ENCODE measurements at places on chromosomes 7 and 10. TPM values are rescaled to one million over a fixed set of nuclear protein-coding genes. Genes with fewer than 3 reads are reported as not detected.
A peak's percentile ranks its signal among the peaks of the same experiment; 100 is the strongest.

DNA sequence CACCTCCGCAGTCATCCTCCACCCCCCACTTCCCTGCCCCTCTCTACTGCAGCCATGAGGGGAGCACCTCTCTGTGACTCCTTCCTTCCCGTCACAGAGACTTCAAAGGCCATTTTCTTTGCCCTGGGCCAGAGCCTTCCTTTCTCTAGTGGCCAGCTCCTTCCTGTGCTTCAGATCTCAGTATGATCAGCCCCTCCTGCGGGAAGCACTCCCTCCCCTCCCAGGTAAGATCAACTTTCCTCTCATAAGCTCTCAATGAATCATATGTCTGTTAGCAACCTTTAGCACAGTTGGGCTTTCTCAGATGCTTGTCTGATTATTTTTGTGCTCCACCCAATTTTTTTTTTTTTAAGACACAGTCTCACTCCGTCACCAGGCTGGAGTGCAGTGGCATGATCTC is 241.0 kb upstream of the PRSS1 start:
- DNase-seq: no peak

- no peak for DNase-seq
Observed at GRCh38 chr7:55569269-55569663, 3.0 kb downstream of the VOPP1 start.

- DNase-seq: no peak
Observed at GRCh38 chr7:40598915-40599314, 464.1 kb downstream of the SUGCT start.

VIM gene
- 238 TPM for total RNA-seq

DNA sequence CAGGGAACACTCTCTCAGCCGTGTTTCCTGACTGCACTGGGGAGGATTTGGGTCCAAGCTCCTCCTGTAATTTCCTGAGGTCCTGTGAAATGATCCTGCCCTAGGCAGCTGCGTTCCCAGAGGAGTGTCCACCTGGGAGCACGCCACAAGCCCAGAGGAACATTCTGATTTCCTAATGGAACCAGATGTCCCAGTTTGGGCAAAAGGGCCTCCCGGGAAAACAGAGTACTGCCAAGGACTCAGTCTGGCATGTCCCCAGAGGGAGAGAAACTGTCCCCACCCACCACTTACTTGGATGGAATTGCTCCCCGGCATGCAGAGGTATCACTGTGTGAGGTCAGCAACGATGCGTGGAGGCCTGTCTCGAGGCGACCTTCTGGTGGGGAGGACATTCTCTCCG is 34.5 kb downstream of the ASB13 start:
- no peak for DNase-seq

DNA sequence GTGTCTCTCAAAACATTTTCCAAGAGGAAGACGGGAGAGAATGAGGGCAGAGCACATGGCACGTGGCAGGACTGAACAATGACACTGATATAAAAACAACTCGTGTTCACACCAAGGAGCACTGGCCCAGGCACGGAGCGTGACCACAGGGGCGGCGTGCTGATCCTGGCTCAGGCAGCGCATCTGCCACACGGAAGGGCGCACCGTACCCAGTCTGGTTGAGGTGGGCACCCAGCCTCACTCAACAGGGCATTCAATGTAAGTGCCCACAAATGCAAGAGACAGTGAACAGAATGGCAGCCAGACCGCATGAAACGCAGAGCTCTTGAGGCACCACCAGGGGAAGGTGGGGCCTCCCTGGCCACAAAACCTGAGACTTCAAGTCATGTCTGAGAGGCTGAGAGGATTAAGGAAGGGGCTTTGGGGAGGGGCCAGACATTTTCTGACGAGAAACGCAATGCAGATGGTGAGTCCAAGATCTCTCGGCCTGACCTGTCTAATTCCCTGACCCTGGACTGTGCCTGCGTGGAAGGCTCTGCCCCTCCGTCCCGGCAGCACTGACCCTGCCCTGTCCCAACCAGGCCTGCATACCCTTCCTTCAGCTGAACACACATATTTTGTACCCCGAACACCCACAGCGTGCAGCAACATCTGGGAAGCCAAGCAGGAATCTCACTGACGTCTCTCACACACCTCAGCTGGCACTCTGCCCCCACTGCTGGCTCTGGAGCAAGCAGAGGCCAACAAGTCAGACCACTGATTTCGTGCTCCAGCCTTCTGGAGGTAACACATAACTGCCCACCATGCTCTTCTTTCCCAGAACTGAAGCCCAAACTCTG is 35.5 kb downstream of the VOPP1 start:
- DNase-seq: no peak

DNA sequence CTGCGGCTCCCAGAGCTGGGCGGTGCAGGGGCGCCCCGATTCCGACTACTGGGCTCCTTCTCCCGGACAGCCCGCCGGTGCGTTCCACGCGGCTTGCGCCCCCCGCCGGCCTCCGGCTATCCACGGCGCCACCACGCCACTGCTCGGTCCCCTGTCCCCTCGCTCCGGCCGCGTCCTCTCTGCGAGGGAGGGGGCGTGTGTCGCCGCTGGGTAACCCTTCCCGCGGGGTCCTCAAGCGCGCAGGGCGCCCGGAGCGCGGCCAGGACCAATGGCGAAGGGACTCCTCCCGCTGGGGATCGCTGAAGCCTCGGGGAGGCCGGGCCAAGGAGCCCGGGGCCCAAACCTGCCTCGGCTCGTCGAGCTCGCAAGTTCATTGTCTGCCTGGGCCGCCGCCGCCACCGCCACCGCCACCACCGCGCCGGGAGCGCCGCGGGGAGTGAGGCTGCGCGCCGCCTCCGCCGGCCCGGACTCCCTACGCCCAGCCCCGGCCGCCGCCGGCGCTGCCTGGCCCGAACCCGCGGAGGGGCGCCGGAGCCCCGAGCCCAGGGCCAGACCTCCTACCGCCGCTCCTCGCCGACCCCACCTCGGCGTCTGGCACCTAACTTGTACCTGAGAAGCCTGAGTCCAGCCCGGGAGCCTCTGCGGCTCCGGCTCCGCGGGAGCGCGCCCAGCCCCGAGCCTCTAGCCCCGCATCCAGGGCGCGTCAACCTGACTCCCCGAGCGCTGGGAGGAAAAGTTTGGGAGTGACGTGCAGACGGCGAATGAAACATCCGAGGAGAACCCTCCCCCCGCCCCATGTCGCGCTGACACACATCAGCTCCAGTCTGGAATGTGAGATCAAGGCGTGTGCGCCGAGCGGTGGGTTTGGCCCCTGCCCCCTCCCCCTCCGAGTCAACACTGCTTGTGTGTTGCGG is at the start of gene CHST15:
Gene CHST15, minus strand, starts transcription at position 739 of the 914 bp plus-strand sequence. CDS start 47,386 bp downstream, outside the sequence.
- DNase-seq: peak; percentile 30

GRCh38 chr7:151461942-151462230 is 21.9 kb upstream of the CRYGN start:
- DNase-seq: no peak

MGAM2 gene
- not detected for total RNA-seq

- DNase-seq: peak; percentile 21
Observed at GRCh38 chr10:131816157-131816775, 84.5 kb upstream of the PPP2R2D start.

- DNase-seq: no peak
Observed at GRCh38 chr10:124632064-124632531, 112.1 kb downstream of the FAM53B start.

HTR7 gene
- 0.18 TPM for total RNA-seq

- DNase-seq: no peak
Observed at GRCh38 chr7:2260820-2261219, 18.8 kb downstream of the NUDT1 start.

DNA sequence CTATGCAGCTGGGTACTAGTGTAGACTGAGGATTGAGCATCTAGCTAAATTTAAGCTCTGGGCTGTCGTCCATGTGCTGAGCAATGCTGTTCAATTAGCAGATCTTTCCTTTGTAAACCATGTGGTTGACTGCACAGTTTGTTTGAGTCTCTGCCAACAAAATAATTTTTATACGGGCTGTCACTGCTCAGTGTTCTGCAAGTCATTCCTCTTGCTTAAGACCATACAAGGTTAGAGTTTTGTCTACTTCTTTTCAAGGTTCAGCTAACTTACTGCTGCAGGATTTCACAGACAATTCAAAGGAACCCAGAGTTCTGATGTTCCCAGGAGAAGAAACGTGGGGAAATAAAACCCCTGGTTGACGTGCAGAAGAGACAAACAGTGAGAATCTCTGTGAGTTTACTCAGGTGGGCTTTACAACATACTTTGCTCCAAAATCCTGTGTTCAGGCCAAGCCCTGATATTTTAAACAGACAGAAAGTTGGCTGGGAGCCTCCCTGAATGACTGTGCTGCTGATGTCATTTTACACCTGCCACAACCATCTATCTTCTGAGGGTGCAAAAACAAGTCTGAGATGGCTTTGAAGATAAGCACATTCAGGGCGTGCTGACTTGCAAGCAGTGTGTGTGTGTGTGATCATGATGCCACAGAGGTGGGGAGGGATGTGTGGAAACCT is 177.1 kb upstream of the SVIL start:
- peak; percentile 35 for DNase-seq

DNA sequence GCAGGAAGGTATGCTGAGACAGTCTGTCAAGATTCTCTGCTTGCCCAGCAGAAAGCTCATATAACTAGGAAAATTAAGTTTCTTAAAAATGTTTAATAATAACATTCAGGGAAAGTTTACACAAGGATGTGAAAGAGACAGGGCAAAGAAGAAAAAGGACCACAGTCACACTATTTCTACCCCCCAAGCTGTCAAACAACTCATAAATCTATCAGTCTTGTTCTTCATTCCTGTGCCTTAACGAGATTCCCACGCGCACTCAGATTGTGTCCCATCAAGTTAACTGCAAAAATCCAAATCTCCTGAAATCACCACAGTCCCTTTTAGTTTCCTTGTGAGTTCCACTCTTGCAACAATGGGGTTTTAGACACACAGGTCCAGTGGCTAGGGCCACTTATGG is 14.9 kb downstream of the CUL2 start:
- no peak for DNase-seq

TRIM73 gene
- total RNA-seq: 3.9 TPM

GRCh38 chr10:132452651-132453469 is 55.9 kb downstream of the PWWP2B start:
- DNase-seq: peak; percentile 86

PPP1R17 gene
- total RNA-seq: not detected

UBN2 gene
- total RNA-seq: 11.6 TPM

DNA sequence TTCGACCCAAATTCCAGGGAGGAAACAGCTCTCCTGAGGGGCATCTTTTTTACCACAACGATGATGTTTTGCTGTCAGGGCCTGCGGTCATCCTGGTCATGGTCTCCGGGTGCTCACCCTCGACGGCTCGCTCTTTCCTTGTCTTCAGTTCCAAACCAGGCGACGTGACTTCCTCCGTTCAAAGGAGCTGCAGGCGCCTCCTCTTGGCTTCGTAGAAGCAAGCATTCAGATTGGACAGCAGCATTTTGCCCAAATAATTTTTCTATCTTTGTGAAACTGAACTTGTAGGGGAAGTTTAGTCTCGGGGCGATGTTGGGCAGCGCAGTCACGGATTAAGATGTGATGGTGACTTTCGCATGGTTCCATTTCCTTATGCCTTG is 208.9 kb downstream of the DNAJB6 start:
- DNase-seq: no peak

METTL27 gene
- total RNA-seq: 0.50 TPM

- no peak for DNase-seq
Observed at GRCh38 chr10:14603534-14604102, 171.1 kb downstream of the FAM107B start.

GRCh38 chr10:42953684-42954674 is 122.9 kb upstream of the RET start:
- DNase-seq: peak; percentile 44

- DNase-seq: no peak
Observed at GRCh38 chr7:25098096-25099046, 26.7 kb downstream of the CYCS start.

DNA sequence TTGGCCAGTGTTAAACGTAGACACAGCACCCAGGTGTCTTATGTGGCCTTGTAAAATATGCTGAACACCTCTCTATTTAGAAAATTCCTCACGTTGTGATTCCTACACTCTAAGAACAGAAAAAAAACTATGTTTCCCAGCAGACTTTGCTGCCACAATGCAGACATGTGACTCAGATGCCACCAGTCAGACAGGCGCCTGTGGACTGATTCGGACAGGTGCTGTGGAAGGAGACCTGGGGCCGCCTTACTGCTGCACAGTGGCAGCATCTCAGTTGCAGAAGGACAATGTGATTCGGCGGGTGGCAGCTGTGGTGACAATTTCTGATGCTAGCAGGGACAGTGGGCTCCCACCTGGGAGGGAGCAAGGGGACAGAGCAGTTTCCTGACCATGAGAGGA is 88.8 kb downstream of the C10orf90 start:
- no peak for DNase-seq

PNLIPRP2 gene
- total RNA-seq: not detected

DEPP1 gene
- total RNA-seq: 0.32 TPM

DNA sequence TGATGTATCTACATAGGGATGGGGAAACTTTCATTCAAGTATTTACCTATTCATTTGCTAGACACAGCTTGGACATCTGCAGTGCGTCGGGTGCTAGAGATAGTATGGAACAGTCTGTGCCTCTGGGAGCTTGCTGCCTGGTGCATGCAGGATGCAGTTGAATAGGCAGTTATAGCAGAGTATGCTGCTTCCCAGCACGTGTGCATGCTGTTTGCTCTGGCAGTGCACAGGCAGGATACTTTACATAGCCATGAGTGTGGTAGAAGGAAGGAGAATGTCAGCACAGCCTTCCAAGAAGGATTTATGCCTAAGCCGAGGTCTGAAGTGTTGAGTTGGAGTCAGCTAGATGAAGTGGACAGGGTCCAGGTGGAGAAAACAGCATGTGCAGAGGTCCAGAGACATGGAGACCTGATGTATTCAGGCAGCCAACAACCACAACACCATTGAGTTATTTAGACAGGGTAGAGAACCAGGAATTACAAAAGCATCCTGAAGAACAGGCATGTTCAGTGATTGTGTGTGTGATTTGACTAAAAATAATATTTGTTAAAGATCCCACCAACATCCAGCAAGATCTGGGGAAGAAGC is 8.1 kb downstream of the MAP3K8 start:
- DNase-seq: no peak

GRCh38 chr7:44066111-44066460 is 719 bp upstream of the PGAM2 start:
- DNase-seq: no peak
